ENCODE measurements at places on chromosomes 16 and 17.

GRCh38 chr16:28087675-28088300, 24.3 kb upstream of the GSG1L start:
- DNase-seq, result no peak

DNA sequence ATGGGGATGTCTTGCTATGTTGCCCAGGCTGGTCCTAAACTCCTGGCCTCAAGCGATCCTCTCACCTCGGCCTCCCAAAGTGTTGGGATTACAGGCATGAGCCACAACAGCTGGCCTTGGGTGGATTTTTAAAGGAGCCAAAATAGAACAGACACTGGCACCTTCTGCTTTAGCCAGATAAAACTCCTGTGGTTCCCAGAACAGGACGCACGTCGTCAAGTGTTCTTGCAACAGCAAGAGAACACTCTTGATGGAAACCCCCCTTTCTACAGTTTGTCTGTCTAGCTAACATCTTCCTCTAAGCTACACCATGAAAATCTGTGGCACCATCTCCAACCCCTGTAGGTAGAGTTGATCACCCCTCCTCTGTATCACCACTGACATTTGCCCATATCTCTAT, 122.6 kb downstream of the NPIPB5 start:
- no peak for DNase-seq

DNA sequence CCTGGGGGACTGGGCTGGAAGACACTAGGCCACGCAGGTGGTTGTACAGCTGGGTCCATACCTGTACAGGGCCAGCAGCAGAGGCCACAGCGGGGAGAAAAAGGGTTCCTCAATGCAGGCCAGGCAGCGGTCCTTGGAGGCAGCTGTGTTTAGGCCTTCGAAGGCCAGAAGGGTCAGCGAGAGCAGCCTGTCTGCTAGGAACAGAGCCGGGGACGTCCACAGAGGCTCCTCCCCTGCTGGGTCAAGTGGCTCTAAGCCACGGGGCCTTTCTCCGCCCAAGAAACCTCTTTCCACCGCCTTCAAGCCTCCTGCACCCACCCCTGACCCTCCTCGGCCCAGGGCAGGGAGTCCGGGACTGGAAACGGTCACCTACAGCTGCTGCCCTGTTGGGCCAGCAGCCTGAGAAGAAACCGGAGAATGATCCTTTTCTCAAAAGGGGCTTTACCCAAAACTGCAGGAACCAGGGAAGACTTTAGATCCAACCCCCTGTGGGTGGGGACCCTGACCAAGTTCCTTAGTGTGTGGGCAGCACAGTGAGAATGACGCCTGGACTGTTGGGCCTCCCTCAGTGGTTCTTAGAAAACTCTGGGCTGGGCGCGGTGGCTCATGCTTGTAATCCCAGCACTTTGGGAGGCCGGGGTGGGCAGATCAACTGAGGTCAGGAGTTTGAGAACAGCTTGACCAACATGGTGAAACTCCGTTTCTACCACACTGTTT, 8.4 kb upstream of the SPATA2L start:
- DNase-seq, result no peak

GRCh38 chr17:51643702-51644490, 383.6 kb downstream of the UTP18 start:
- DNase-seq, result no peak

GRCh38 chr17:45385331-45385997, 47.2 kb downstream of the ARHGAP27 start:
- DNase-seq, result peak; percentile 69

DNA sequence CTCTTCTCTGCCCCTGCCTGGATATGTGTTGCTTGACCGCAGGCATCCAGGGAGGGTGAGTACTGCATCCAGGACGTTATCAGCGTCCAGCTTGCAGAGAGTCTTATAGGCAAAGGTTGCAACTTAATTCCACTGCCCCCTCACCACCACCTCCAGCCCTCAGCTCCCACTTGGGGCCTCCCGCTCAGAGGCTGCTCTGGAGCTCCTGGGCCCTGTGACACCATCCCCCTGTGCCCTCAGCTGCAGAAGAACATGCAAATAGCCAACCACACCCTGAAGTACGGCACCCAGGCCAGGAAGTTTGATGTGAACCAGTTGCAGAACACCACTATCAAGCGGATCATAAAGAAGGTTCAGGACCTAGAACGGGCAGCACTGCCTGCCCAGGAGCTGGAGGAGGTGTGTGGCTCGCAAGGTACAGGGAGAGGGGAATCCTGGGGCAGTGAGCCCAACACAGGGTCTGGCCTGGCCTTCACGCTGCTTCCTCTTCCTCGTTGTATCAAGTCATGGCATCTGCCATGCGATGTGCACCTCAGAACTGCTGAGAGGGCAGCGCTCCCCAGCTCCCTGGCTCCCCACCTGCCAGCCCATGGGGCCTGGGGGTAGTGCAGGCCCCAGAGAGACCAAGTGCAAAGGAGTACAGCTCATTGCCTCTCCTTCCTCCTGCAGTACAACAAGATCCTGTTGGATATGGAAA, 9.6 kb downstream of the ACE start:
- no peak for DNase-seq

- no peak for DNase-seq
These were observed 28.8 kb upstream of the XYLT2 start for GRCh38 chr17:50317121-50317520.

GRCh38 chr17:71600137-71600789, 520.6 kb upstream of the SOX9 start:
- no peak for DNase-seq

DNA sequence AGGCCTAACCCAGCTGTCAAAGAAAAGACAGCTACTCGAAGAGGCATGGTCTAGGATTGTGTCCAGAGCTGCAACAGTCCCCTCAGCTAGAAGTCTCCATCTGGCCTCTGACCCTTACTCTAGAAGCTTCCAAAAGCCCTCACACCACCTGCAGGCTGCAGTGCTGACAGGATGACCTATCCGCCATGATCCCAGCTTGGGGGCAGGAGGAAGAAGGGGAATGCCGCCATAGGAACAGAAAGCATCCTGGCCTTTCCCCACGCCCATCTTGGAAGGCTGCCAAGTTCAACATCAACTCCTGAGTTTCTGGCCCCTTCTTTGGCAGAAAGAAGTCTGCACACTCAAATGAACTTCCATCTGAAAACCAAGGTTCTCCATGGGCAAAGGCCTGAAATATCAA, 3.1 kb upstream of the KRT36 start:
- DNase-seq, result no peak

- DNase-seq, result no peak
These were observed 90.5 kb downstream of the TNFRSF13B start for GRCh38 chr17:16881239-16881924.

DNA sequence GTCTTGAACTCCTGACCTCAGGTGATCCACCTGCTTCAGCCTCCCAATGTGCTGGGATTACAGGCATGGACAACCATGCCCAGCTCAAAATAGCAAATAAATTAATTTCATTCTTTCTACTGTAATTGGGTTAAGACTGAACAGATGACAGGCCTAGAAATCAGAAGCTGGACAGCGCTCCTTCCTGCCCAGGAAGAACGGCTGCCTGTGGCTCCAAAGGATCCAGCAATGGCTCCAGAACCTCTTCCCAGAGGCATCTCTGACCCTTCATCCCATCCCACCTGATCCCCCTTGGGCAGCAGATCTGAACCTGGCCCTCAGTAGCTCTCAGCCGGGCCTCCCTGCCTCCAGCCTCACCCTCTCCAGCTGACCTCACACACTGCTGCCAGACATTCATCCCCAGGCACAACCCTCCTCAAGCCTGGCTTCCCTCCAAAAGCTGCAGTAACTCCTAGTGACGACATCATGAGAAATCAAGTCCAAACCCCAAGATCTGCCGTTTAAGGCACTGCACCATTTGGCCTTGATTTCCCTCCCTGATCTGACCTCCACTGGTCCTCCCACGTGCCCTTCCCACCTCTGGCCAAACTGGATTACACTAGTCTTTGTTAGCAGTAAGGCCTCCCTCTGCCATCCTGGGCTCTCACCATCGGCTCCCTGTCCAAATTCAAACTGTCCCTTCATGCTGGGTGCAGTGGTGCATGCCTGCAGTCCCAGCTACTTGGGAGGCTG, 3.1 kb upstream of the MIF4GD start:
- DNase-seq, result no peak

Measured in NCI-H1694 treated with DMSO at 0.1 percent for 48 hours (cell line).